Pericardium fibroblast (primary cell): ENCODE measurements at places on chromosomes 16 and 17. TPM values are rescaled to one million over a fixed set of nuclear protein-coding genes. Genes with fewer than 3 reads are reported as not detected.

Gene TBC1D3H
- not detected in 2 replicates for total RNA-seq

Gene PRSS27
- 0.23 and 3.6 TPM in 2 replicates for total RNA-seq

Gene P2RX1
- 0.35 TPM in 1 of 2 replicates, not detected in the other for total RNA-seq

Gene PIRT
- not detected in 2 replicates for total RNA-seq

Gene MRPS23
- 9.1 and 9.9 TPM in 2 replicates for total RNA-seq

Gene BHLHA9
- total RNA-seq: not detected in 2 replicates

Gene NOS2
- 0.68 TPM in 1 of 2 replicates, not detected in the other for total RNA-seq

Gene ACBD4
- total RNA-seq: 4.9 and 6.5 TPM in 2 replicates

Gene GNG13
- total RNA-seq: not detected in 2 replicates

Gene KRTAP9-4
- not detected in 2 replicates for total RNA-seq

Gene MPP2
- 2.6 TPM in 2 replicates for total RNA-seq
